ENCODE measurements at places on chromosomes 4 and X.

GRCh38 chr4:5881340-5881739, 11.5 kb downstream of the CRMP1 start:
- no peak for DNase-seq

DNA sequence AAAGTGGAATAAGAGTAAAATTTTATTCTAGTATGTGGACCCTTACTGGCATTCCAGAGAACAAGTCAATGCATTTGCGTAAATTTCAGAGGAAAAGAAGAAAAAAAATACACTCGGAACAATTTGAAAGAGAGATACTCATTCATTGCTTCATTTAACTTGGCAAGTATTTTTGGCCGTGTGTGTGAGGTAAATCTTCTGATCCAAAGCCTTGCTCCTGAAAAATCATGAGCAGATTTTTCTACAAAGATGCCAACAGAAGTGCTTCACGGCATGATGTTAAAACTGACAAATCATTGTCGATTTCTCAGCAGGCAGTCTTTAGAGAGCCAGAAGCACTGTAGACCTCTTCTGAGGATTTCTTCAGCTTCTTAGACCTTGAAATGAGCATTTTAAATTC, 194.0 kb downstream of the COX18 start:
- DNase-seq = no peak

DNA sequence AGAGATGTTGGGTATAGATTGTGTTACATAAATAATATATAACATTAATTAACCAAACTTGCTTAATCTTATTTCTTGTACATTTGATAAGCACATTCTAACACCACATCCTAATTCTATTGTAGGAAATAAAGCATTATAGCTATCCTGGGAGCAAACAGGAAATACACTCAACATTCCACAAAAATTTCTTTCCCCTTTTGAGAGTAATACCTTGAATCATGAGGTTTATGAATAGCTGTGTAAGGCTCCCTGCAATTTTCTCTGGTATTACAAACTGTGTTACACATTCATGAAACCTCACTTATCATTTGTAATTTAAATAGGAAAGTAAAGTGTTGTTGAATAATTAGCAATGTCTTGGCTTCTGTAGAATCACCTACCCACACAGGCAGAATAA, 95.1 kb downstream of the TMEM47 start:
- DNase-seq = no peak

DNA sequence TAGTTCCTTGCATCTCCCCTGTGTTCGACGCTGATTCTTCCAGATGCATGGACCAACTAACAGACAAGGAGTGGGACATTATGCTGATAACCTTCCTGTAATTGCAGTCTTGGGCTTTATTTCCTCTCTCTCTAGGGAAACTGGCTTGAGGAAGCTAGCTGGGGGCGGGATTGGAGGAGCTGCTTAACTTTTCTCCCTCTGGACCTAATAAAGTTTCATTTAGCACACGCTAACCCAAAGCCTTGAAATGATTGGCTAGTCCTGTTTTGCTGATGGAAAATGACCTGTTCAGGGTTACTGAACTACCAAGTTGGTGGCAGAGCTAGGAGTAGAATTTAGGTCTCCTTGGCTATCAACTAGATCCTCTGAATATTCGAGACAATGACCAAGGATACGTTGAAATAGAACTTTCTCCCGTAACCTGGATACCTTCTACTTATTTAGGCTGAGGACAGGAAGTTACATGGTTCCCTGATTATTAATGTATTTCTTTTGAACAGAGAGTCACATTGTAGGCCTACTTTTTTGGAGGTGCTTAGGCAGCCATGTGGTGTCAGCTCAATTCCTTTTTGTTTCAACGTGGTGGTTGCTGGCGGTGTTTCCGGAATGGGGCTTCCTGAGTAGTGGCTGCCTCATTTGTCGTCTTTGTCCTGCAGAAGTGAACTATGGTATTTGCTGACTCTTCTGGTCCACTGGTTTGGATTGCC, 2.0 kb downstream of the PGK1 start:
- DNase-seq = peak; percentile 47
